ENCODE measurements at places on chromosomes 12 and 14.

GRCh38 chr12:96701856-96702255, 205.2 kb upstream of the NEDD1 start:
- no peak for DNase-seq

DNA sequence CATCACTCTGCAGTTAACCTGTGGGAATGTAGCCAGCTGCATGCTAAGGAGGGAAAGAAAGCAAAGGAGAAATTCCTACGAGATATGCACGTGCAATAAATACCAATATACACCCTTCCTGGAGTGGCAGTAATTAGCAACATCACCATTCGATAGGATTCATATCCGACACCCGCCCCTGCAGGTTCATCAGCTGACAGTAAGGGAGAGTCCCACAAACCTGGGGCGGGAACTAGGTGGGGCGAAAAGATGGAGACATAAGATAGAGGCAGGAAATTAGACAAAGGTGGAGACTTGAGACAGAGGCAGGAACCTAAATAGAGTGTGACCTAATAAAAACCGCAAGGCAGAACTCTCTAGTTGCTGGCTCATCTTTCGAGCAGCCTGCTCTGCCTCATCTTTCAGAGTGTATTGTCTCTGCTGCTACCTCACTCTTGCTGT, 51.6 kb downstream of the PLEKHG3 start:
- no peak for DNase-seq

DNA sequence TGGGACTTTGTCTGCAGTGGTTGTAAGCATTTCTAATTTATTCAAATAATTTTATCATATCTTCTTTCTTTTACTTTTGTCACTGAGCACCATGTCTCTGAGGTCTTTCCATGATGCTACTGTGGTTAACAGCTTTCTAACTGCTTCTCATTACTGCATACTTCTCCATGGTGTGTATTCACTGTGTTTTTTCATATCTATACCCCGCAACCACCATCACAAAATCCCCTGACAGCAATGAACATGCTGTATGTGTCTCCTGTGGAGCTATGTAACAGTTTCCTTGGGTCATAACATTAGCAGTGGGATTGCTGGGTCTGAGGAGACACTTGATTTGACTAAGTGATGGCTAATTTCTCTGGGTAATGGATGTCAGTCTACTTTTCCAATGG, 29.2 kb upstream of the CHST11 start:
- DNase-seq = no peak

DNA sequence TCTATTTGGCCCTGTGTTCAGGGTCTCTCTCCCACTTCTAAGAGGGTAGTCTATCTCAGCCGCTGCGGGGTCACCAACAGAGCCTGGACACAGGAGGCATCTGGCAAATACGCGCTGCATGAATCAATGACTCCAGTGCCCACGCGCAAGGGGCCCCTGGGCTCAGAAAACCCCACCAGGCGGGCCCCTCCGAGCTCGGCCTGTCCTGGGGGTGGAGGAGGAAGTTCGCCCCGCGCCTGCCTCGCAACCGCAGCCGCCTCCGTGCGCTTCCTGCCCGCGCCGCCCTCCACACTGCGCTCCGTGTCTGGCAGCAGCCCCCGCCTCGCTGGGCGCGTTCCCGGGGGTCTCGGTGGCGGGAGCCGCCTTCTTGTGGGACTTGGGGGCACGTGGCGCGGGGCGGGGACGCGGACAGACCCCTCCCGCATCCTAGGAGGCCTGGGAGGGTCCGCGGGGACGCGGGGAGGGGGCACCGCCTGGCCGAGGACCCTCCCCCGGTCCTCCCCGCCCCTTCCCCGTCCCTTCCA, 811 bp upstream of the FBRSL1 start:
- no peak for DNase-seq

GRCh38 chr14:86787717-86788116, 1205.3 kb downstream of the GALC start:
- DNase-seq = no peak

- no peak for DNase-seq
These were observed 32.4 kb downstream of the BEGAIN start for GRCh38 chr14:100554696-100555320.

- DNase-seq = no peak
These were observed 25.9 kb upstream of the NR2C1 start for GRCh38 chr12:95099270-95099790.

DNA sequence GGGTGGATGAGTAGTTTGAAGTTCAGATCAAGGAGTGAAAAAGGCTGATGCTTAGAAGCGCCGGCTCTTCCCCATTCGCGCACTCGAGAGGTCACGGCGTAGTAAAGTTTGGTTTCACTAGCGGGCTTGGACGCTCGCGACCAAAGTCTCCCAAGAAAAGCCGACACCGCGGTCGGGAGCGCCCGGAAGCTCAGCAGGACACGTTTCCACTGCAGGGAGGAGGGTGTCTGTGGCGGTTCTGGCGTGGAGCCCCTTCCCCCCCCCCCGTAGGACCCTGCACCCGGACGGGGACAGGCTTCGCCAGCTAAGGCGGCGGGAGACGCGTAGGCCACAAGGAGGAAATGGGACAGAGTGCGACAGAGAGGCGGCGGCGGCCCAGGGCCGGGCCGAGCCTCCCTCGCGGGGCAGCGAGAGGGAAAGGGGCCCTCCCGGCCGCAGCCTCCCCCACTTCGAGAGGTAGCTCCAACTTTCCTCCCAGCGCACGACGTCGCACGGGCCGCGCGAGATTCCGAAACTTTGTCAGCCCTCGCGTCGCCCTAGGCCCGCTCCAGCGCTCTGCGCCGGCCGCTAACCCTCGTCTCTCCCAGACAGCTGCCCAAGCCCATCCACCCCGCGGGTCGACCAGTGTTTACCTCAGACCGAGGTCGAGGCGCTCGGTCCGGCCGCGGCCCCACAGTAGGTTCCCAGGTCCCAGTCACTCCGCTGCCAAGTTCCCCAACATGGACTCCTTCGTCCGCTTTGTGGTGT, 480 bp downstream of the SCAF11 start:
- DNase-seq = peak; percentile 6

GRCh38 chr12:66965621-66966020, 286.7 kb upstream of the GRIP1 start:
- no peak for DNase-seq

- DNase-seq = no peak
These were observed 6.4 kb downstream of the SLC15A5 start for GRCh38 chr12:16271062-16271461.

DNA sequence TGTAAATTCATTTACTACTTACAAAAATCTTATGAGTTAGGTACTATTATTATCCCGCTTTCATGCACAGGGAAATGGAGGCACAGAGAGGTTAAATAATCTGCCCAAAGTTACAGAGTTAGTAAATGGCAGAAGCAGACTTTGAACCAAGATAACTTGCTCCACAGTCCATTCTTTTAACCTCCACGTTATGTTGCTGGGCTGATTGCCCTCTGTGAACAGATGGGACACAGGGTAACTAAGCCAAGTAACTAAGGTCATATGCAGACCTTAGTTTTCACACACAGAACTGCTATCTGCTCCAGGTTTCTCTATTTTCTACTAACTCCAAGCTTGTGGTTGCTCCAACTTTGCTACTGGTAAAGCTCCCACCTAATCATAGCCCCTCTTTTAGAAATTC, 147.1 kb upstream of the IFNG-AS1 start:
- no peak for DNase-seq

- DNase-seq = peak; percentile 70
These were observed 69.8 kb upstream of the CLMN start for GRCh38 chr14:95389471-95390011.
